ENCODE measurements at places on chromosomes 11 and 22.

DNA sequence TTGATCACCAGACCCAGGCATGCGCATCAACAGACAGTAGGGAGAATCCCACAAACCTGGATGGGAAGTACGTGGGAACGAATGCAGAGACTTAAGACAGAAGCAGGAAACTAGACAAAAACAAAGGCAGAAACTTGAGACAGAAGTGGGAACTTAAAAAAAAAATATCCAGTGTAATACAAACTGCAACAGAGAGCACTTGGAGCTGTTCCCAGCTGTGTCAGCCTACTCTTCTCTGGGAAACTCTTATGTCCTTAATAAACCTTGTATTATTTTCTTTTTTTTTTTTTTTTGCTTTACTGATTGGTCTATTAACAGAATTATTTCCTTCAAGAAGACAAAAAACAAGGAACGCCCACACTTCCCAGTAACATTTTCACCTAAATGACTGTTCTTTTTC, 1818.1 kb upstream of the RAG2 start:
- no peak for DNase-seq

DNA sequence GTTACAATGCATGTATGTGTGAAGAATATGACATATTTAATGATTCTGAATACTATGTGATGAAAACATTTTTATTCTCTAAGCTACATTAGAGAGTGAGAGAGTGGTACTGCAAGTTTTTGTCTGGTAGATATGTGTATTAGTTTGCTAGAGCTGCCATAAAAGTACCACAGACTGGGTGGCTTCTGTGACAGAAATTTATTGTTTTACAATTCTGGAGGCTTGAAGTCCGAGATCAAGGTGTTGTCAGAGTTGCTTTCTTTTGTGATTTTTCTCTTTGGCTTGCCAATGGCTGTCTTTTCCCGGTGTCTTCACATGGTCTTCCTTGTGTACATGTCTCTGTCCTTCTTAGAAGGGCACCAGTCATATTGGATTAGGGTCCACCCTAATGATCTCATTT, 6.9 kb upstream of the OR10W1 start:
- DNase-seq, result no peak

- no peak for DNase-seq
Measured at GRCh38 chr11:62451241-62451621, 32.4 kb downstream of the SCGB1A1 start.

DNA sequence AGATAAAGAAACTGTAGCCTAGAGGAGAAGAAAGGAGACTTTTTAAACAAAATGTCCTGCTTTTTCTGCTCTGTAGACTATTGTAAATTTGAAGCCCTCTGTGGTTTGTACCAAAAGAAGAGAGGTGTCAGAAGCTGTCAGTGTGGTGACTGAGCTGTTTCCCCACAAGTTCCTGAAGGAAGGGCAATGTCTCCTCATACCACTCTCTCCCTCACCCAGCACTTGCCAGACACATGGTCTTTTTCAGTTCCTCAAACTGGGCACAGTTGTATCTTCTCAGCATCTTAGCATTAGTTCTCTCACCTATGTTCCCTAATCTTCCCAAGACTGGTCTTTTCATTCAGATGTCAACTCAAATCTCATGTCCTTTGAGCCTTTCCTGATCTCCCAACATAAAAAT, 4.3 kb downstream of the BCO2 start:
- DNase-seq, result no peak

DNA sequence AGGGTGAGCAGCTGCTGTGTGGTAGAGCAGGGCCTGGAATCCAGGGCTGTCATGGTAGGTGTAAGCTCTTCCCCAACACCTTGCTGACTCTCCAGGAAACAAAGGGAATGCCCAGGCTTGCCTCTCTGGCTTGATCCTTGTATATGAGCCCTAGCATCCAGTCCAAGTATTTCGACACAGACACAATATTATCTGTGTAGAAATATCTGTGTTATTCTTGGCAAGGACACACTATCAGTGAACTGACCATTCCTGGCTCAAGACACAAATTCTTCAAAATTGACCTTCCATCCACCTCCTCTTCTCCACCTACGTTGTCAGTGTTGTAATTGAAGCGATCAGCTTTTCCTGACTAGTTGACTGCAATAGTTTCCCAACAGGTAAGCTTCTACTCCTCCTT, 312.0 kb upstream of the NARS2 start:
- no peak for DNase-seq

- no peak for DNase-seq
Measured at GRCh38 chr11:118005224-118006152, 19.3 kb downstream of the IL10RA start.

GRCh38 chr22:41684194-41684593, 4.5 kb downstream of the SNU13 start:
- DNase-seq, result no peak

- DNase-seq, result peak; percentile 66
Measured at GRCh38 chr11:66388780-66389386, 17.3 kb upstream of the SLC29A2 start.

GRCh38 chr11:107783121-107783520, 71.3 kb upstream of the SLN start:
- no peak for DNase-seq

DNA sequence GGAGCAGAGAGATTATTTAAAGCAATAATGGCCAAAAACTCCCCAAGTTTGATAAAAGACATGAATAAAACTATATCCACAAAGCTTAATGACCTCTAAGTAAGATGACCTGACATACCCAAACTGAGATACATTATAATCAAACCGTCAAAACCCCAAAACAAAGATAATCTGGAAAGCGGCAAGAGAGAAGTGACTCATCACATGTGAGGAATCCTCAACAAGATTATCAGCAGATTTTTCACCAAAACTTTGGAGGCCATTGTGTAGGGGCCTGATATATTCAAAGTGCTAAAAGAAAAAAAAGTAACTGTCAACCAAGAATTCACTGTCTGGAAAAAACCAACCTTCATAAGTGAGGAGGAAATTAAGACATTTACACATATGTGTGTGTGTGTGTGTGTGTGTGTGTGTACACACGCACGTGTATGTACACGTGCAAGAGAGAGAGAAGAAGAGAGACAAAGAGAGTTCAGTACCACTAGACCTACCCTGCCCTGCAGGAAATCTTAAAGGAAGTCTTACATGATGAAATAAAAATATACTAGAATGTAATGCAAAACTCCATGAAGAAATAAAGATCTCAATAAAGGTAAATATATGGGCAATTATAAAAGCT, 752.4 kb downstream of the NELL1 start:
- no peak for DNase-seq

GRCh38 chr11:117842131-117842941, 17.8 kb upstream of the FXYD2 start:
- DNase-seq, result no peak

DNA sequence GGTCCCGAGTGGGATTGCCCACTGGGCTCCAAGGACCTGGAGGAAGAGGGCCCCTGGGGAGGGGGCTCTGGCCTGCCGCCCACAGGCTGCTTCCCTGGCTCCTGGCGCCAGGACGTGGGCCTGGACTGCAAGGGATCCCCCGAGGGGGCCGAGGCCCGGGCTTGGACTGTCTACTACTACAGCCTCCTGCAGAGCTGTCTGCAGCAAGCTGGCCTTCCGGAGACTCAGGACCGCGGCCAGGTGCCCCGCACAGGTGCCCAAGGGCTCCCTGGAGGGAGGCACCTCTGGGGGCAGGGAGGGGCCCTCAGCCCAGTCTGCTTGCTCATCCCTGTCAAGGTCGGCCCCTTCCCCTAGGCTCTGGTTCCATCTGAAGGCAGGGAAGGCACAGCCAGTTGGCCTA, 1.9 kb downstream of the CARNS1 start:
- DNase-seq, result no peak

DNA sequence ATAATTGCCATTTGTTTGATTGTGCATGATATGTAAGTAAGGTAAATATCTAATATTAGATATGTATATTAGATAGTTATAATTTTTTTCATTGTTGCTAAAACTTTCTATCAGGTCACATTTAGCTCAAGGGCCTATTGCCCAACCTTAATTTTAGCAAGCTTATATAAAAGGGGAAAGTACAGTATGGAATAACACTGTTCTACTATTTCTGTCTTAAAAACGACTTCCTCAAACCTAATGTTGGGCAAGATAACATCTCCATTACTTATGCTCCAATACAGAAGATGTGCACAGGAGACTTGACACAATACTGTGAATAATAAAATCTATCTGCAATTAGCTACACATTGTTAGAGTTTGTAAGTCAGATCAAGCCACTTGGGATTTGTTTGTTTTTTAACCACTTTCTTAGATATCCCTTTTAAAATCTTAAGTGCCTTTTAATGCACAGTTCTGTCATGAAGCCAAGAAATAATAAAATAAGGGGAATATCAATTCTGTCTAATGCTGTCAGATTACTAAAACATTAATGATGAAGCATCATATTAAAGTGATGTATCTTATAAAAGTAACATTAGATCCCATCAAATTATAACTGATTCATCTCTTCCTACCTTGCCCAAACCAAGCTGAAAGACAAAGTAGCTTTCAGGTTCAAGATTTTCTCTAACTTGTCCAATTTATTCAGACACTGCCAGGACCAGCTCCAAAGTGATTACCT, 98.1 kb downstream of the SIK3 start:
- no peak for DNase-seq

DNA sequence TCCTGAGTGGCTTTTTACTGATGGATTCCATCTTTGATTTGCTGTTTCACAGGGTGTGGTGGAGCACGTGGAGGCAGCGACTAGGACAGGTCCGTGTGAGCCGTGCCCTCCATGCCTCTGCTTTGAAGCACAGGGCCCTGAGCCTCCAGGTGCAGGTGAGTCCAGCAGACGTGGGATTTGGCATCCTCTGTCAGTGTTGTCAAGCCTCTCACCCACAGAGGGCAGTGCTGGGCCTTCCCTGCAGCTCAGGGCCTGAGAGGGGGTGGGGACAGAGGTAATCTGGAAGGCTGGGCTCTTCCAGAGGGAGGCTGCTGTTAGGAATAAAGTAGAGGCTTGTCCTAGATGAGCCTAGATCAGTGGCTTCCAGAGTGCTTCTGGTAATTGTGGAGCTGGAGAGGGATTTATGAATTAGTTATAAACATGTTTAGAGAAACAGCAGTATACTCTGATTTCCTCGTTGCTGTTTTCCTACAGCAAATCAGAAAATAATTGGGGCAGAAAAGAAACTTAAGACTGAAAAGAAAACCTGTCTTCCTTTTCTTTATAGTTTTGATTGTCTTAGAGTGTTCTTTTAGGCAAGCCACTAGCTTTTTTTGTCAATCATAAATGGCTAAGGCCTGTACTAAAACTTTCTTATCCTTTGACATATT, 65.0 kb downstream of the SFI1 start:
- peak; percentile 90 for DNase-seq

GRCh38 chr11:71349627-71350026, 97.2 kb upstream of the SHANK2 start:
- DNase-seq, result no peak

DNA sequence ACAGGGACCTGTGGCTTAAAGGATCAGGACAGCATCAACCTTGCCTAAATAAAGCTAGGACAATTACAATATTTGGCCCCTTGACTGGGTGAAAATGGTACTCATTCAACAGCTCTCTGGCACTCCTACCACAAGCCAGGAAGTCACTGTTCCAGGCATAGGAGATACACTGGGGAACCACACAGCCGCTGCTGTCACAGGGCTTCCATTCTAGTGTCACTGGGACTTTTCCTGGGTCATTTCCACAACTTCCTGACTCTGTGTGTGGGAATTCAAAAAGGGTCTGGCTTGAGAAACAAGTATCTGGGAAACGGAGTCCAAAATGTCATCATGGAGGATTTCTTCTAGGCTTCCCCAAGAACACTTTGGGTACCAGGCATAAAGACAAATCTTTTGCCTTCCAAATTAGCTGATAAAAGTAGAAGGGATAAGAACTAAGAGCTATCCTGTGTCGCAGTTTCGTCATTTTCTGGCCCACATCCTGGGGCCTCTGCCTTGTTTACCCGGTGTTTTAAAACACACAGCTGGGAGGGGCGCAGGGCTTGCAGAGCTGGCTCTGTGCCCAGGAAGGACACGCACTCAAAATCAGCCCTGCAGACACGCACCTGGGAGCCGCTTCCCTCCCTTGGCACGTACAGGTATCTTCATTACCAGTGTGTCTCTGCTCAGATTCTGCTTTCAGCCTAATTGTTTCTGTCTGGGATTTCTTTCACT, 38.0 kb downstream of the TMEM45B start:
- DNase-seq, result no peak

GRCh38 chr22:24518771-24519485, 23.8 kb downstream of the UPB1 start:
- DNase-seq, result no peak

GRCh38 chr11:69006816-69007215, 6.2 kb downstream of the MRGPRF start:
- DNase-seq, result no peak

DNA sequence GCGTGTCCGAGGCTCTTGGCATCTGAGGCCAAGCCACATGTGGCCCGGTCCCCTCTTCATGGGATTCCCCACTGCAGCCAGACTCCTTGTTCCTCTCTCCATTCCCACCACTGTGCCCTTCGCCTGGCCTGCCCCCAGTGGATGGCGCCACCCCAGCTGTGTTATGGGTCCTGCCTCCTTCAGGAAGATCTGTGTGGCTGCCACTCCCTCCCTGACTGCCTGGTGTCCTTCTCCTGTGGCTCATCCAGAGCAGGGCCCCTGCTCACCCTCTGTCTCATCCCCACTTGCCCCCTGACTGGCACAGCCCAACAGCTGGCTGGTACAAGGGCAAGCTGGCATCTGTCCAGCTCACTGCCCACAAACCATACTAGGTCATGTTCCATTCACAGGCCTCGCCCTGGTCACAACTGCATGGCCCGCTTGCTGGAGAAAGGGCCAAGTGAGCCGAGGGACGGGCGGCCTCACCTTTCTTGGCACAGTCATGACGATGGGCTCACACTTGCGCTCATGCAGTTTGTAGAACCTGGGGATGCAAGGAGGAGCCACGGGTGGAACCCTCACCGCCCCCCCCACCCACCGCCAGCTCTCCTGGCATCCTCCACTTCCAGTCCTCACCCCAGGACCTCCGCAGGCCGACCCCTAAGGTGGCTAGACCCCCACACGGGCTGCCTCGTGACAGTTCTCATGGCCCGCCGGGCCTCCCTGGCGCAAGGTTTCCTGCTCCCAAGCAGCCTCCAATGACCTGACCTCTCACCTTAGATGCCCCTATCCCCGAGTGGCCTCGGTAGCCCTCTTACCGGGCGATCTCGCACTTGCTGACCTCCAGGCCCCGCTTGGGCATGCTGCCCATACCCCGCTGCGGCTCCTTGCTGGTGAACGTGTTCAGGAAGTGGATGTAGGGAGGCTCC, 2.1 kb upstream of the PTPRCAP start:
- DNase-seq, result no peak

DNA sequence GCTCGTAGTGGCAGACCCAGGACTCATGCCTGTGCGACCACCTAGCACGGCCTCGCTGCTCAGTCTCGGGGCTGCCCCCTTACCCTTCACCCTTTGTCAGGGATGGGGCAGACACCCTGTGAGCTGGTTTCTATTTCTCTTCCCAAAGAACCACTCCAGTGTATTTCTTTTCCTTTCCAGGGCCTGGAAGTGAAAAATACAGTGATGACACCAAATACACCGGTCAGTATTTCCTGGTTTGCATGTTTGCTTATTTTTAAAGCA, 13.7 kb downstream of the TMEM121B start:
- DNase-seq, result no peak
